Common myeloid progenitor, CD34-positive (primary cell): ENCODE measurements at places on chromosomes 13 and 19.

DNA sequence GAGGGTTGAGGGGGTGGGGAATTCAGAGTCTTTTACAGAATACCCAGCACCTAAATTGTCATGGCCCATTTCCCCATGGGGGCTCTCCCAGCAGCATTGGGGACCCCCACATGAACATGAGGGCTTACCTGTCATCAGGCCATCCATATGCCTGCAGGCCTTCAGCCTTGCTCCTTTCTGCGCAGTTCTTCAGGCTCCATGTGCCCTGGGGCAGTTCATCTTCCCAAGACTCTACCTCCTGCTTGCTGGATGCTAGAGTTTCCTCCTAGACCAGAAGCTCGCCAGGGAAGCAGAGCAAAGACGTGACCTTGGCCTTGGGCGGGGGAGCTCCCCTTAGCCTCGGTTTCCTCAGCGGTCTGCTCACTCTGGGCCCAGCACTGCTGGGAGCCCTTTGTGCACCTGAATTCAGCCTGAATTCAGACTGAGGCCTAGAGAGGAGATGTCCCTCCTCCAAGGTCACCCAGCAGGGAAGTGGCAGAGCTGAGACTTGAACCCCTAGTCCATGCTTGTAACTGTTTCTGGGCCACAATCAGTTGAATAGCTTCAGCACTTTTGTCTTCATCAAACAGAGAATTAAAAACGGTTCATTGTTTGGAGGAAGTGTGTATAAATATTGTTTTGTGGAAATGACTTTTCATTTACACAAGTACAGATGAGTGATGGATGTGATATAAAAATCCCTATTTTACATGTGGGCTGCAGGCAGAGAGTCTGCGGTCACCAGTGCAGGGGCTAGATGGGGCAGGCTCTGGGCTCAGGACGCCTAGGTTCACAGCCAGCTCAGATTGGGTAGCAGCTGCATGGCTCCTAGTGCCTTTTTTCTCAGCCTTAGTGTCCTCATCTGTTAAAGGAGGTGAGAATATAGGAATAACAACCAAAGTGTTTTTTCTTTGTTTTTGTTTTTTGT is 9.5 kb downstream of the PPP5C start:
- H3K4me3 ChIP-seq: no peak overlapping the region
- no peak for DNase-seq
- H3K27me3 ChIP-seq: no peaks in the 10 kb centered on the region
- peaks cover 3% of the 10 kb centered on the region for H3K36me3 ChIP-seq
- H3K27ac ChIP-seq: no peak overlapping the region

DNA sequence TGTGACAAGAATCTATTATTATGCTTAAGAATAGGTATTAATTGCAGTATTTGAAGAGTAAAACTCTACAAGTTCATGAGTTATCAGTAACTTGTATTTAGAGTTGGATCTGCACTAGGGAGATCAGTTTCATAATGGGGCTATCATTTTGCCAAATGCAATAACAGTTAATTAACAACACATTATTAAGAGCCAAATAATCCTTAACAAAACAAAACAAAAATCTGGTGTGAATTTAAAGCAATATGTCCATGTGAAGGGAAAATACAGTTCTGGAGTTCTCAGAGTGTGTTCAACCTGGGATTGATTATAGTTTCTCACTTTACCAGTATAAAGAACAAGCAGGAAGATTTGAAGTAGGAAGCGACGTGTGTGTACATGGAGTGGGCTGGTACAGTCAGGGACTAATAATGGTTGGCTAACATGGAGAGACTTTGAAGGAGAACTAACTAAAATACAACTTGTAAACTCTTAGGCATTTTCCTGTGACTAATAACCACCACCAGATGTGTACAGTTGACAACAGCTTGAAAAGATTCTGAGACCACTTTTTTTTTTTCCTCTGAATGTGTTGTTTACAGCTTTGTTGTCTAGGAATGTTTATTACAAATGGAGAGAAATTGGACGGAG is 58.5 kb downstream of the POSTN start:
- no peak for DNase-seq
- no peak overlapping the region for H3K27ac ChIP-seq
- no peaks in the 10 kb centered on the region for H3K27me3 ChIP-seq
- H3K4me1 ChIP-seq: no peaks in the 10 kb centered on the region
- no peak overlapping the region for H3K4me3 ChIP-seq

DNA sequence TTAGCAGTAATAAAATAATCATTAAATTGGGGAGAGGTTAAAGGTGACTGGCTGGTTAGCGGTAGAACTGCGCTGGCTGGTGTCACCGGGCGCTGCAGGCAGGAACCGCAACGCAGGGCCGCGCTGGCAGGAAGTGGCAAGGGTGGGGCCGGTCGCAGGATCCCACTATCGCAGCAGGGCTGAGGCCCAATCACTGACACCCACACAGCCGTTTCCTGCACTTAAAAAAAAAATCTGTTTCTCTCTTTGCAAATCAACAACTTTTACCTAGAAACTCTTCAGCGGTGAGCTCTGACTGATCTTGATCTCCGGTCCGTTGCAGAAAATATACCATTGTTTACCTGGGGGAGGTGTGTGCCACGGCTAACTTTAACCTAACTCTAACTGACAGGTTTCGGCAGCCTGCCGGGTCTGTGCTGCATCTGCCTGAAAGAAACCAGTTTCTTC is 46.9 kb downstream of the KLF2 start:
- H3K27ac ChIP-seq: no peak overlapping the region
- peaks cover 58% of the 10 kb centered on the region for H3K4me1 ChIP-seq
- no peaks in the 10 kb centered on the region for H3K27me3 ChIP-seq
- peak; percentile 95 for DNase-seq

- H3K27ac ChIP-seq: no peak overlapping the region
- H3K4me1 ChIP-seq: peaks cover 5% of the 10 kb centered on the region
- H3K27me3 ChIP-seq: no peaks in the 10 kb centered on the region
- peaks cover 77% of the 10 kb centered on the region for H3K36me3 ChIP-seq
Observed at GRCh38 chr19:51931921-51932320, 4.6 kb downstream of the ZNF613 start.

GRCh38 chr13:29162638-29163235 is 342.6 kb downstream of the MTUS2 start:
- no peak for DNase-seq
- H3K27ac ChIP-seq: no peak overlapping the region
- no peaks in the 10 kb centered on the region for H3K27me3 ChIP-seq
- no peak overlapping the region for H3K4me3 ChIP-seq

DNA sequence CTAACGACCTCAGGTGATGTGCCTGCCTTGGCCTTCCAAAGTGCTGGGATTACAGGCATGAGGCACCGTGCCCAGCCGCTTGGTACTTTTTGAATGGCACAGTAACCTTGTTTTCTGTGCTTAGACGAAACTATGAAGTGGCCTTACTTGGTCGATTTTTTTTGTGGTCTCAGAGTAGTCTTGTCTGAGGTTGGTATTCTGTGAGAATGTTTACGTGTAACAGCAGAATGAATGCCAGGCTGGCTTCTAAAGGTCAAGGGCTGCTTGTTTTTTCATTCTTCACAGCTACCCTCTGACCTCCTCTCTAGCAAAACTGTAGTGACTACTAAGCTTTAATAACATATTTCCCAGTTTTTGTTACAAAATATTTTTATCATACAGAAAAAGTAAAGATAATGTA is 313.3 kb downstream of the GPC6 start:
- no peak overlapping the region for H3K4me3 ChIP-seq
- no peak overlapping the region for H3K27ac ChIP-seq
- H3K4me1 ChIP-seq: no peaks in the 10 kb centered on the region
- no peak for DNase-seq
